T-helper 2 cell (primary cell): ENCODE measurements at places on chromosomes 4 and X.

DNA sequence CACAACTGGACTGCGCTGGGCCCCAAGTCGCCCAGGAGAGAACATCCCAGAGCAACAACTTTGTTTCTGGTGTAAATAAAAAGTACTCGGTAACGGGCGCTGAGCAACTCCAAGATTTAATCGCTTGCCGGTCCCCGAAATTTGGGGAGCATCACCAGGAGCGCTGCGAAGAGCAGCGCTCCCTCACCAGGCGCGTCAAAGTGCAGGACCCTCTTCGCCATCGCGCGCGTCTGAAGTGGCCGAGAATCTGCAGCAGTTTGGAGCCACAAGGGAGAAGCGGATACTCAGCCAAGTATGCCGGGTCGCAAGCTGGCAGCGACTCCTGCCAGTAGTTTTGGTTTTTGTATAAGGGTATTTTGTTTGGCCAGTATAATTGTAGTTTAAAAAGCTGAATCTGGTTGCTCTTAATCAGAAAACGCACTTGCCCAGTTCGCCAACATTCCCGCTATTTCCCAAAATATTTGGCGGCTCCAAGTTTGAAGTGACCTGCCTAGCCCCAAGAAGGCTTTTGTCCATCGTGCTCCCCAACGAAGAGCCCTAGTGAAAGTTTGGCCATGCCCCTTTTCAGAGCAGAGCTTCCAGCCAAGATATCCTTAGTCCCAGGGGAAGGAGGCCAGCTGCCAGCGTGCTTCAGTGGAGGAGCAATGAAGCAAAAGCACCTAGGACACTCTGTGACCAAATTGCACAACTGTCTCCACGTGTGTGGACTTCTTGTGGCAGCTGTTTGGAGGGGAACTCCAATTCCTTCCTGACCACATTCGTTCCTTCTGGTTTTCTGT lies 557 bp upstream of the KDR start:
- no peak for DNase-seq

DNA sequence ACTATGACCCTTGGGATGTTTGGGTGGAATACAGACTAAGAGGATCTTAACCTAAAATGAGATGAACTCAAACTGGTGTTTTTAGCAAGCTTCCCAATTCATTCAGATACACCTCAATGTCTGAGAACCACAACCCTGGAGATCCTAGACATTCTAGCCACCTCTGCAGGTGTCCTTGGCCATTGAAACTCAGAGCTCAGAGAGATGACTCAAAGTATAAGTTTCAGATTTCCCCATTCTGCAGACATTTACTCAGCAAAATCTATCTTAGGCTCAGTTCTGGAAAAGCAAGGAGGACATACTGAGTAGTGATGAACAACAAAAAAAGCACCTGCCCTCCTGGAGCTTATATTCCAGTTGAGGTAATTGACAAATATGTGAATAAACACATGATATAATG lies 47.8 kb downstream of the COMMD8 start:
- DNase-seq: no peak

DNA sequence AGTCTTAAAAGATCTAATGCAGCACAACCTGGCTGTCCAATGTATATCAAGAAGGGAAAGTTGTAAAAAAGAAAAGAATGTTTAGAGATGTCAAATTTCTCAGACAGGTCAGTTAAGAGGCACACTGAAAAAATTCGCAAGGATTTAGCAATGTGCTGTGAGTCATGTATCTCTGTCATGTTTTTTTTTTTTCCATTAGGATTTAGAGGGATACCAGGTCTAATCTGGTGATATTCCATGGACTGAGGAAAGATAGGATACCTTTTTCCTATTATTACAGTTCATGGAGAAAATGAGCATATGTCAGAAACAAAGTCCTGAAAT lies 815.4 kb upstream of the PCDH10 start:
- no peak for DNase-seq

DNA sequence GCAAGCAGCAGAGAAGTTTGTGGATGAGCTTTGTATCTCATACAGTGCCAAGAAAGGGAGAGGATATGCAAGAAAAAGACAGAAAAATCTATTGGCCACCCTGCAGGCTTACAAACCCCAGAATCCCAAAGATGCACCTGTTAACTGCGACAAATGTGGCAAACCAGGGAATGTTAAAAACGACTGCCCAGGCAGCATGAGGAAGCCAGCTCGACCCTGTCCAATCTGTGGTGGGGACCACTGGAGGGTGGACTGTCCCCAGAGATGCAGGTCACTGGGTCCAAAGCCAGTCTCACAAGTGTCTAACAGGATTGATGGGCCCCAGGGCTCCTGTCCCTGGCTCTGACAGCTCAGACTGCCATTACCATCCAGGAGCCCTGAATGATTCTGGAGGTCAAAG lies 12.9 kb upstream of the COL25A1 start:
- no peak for DNase-seq

- DNase-seq: no peak
These were observed 15.6 kb downstream of the SHOX start for GRCh38 chrX:646228-646495.

- DNase-seq: no peak
These were observed 986 bp downstream of the HDAC6 start for GRCh38 chrX:48802905-48803200.

DNA sequence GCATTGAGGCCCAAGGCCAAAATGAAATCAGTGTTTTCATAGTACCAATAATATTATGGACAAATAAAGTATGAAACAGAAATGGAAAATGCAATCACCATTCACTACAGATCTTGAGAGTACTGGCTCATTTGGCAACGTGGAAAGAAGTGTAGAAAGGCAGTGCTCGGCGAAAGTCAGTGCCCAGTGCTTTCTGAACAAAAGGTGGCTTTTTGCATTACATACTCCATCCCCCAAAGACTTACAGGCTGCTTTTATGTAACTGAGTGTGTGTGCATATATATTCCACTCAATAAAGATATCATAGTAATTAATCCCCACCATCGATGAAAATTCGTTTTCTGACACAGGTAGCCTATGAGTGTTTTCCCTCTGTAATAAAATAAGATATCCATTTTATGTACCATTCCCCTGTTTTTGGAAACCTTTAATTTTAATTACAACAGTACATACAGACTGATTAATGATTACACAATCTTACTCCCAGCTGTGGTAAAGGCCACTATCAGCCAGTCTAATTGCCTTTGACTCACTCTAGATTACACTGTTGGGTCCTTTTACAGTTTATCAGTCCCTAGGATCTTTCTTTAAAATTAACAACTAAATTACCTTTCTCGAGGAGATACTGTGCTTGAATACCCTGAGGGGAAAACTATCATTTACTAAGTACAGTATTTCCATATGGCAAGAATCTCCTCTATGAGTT lies 65.9 kb downstream of the MAD2L1 start:
- DNase-seq: no peak

DNA sequence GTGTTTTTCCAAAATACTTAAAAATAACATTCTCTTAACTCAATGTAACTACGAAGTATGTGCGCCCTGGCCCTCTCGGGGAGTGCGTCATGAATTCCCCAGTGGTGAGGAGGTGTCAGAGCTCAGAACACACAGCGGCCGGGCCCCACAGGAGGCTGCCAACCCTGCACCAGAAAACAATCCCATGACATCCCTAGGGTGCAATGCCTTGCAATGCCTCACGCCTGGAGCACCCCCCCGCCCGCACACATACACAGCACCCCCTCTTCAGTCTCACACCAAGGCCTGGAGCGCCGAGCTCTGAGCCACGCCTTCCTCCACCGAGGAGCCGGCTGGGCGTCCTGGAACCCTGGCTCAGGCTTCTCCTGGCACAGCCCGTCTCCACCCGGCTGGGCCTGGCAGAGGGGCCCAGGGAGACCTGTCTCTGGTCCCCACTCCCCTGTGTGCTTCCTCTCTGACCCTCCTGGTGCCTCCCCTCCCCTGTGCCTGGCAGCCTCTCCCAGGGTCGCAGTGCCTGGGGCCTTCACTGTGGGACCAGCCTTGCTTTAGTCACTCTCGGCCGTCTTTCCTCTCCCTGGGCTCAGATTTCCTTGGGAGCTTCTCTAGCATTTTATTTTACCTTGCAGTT lies 108.2 kb upstream of the ADRA2C start:
- no peak for DNase-seq

DNA sequence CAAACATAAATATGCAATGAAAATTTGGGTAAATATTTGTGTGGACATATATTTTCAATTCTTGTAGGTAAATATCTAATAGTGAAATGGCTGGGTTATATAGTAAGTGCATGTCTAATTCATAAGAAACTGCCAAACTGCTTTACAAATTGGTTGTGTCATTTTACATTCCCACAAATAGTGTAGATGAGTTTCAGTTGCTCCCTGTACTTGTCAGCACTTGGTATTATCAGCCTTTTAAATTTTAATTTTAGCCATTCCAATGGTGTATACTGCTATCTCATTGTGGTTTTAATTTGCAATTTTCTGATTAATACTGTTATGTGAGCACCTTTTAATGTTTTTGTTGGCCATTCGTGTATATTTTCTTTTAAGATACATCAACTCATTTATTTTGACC lies 23.1 kb upstream of the GABRE start:
- no peak for DNase-seq

DNA sequence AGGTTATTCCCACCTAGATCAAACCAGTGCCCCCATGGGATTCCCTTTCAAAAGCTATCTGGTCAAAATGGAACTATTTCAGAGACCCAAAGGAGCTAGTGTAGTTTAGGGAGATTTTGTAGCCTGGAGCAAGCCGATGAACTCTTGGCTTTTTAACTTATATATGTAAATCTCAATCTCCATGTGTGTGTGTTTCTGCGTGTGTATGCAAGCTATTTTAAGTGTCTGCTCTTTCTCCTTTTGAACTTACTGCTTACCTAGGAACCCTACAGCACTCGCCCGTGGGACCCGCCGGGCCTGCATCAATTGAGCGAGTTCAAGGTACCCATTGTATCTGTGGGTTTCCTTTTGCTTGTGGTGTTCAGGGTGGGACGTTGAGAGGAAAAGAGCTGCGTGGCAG lies 10.4 kb downstream of the CSTF2 start:
- no peak for DNase-seq

GRCh38 chrX:54825716-54826438 lies 18.3 kb downstream of the MAGED2 start:
- DNase-seq: no peak

GRCh38 chr4:105652286-105652888 lies 56.1 kb downstream of the INTS12 start:
- DNase-seq: no peak

DNA sequence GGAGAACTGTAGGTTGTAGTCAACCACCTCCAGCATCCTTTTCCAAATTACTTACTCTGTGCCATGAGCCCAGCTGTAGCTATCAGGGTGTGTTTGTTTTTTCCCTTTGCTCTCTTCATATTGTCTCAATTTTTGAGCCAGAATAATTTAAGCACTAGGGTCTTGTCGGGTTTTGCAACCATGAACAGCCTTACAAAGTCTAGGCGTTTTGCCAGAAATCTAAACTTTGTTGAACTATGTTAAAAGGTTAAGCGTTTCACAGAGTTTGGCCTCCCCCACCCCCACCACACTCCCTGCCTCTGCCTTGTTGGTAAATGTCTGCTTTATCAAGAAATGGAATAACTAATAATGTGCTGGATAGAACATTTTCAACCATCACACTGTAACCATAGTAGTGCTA lies 190.6 kb upstream of the TTC29 start:
- DNase-seq: no peak

GRCh38 chrX:81240701-81241331 lies 38.9 kb downstream of the SH3BGRL start:
- no peak for DNase-seq

GRCh38 chr4:73707918-73708577 lies 32.3 kb upstream of the CXCL8 start:
- no peak for DNase-seq

DNA sequence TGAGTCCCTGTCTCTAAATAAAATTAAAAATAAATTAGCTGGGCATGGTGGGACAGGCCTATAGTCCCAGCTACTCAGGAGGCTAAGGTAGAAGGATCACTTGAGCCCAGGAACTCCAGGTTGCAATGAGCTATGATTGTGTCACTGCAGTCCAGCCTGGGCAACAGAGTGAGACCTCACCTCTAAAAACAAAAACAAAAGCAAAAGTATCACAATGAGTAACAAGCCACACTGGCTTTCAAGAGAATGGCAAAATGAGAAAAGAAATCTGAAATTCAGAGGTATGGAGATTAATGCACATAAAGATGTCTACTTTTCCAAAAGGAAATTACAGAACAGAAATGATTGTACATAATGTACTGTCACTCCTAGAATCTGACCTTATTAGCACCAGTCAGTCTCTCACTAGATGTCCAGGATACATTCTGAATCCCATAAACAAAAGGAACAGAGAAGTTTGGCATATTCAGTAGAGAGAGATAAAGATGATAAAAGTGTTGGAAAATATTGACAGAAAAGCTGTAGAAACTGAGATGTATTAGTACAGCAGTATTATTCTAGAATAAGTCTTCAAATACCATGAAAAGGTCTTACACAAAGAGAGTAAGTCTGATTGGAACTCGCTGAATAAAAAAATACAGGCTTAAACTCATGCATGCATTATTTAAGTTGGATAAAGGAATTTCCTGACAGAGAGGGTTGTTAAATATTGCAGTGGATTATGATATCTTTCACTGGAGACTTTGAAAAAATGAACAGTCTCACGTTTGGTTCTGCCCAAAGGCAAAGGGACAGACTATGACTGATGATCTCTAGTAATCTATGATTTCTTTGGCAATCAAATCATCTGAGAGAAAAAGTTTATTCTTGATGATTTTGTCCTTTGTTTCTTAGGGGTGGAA lies 102.5 kb downstream of the SH3RF1 start:
- no peak for DNase-seq

GRCh38 chr4:125624951-125625350 lies 310.2 kb downstream of the FAT4 start:
- no peak for DNase-seq

- DNase-seq: no peak
These were observed 65.4 kb downstream of the APBB2 start for GRCh38 chr4:41148931-41149330.
